NCI-H510A treated with DMSO at 0.1 percent for 48 hours (cell line): ENCODE measurements at places on chromosomes 2 and 18.

GRCh38 chr18:3130344-3130743 is 89.4 kb downstream of the MYOM1 start:
- DNase-seq: no peak

GRCh38 chr2:106782681-106783080 is 103.3 kb downstream of the ST6GAL2 start:
- no peak for DNase-seq

DNA sequence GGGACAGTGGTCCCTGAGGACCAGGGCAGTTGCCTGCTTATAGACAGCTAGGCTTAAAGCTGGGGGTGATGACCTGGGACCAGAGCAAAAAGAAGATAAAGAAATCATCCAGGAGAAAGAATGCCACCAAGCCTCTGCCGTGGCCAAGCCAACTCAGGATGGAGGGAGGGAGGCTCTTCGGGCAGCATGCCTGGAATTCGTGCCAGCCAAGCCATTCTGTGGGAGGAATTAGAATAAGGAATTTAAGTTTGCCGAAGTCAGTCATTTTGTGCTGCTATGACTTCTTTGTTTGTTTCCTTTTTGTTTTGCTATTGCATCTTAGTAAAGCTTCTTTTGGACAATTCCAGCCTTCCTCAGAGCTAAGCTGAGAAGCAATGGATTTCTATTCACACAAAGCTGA is 124.1 kb downstream of the EN1 start:
- no peak for DNase-seq

GRCh38 chr2:238710787-238711186 is 137.1 kb upstream of the TWIST2 start:
- DNase-seq: no peak

GRCh38 chr18:58102018-58102417 is 58.0 kb downstream of the NEDD4L start:
- DNase-seq: no peak

GRCh38 chr2:48066000-48066399 is 159.7 kb upstream of the FBXO11 start:
- no peak for DNase-seq

DNA sequence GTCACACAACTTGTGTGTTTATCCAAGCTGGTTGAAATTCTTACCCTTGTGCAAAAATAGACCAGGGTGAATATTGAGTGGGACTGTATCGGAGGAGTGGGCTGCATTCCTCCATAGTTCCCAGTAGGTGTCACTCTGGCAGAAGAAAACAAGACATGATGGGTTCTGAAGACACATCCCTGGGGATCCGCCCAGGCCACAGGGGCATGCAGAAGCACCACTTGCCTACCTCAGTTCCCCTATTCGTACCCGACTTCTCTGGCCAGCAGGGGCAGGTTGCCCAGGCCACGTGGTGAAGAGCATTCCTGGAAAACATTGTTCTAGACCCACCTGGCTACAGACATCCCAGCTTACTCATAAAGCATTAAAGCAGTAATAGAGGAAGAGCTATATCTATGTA is 168.2 kb downstream of the FAM210A start:
- DNase-seq: no peak

- no peak for DNase-seq
Observed at GRCh38 chr18:45059695-45060094, 379.0 kb downstream of the SETBP1 start.

GRCh38 chr2:47269316-47270232 is 114.5 kb upstream of the STPG4 start:
- DNase-seq: no peak
